Testis (tissue), 5 donors: ENCODE measurements at places on chromosomes 2 and 18. TPM values are rescaled to one million over a fixed set of nuclear protein-coding genes. Genes with fewer than 3 reads are reported as not detected.

DNA sequence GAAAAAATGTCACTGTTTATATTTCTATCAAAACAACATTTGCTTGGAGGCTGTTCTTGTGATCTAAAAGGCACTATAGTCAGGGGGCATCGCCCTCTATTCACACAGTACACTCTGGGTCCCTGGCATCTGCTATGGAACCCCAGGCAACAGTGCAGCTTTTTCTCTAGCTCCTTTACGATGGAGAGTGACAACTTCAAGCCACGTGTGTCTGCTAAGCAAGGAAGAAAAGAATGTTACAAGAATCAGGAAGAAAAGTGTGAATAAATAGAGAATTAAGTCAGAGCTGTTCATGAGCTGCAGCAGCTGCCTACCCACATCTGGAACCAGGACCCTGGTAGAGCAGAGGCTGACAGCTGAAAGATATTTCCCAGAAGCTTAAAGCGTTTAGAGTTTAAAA is 11.2 kb downstream of the RND3 start:
- DNase-seq = no peak
- no peak overlapping the region for H3K27ac ChIP-seq
- H3K36me3 ChIP-seq = no peaks in the 10 kb centered on the region
- H3K27me3 ChIP-seq = no peaks in the 10 kb centered on the region
- no peak overlapping the region for H3K4me3 ChIP-seq

- peak overlapping the region; percentile 48 for H3K27ac ChIP-seq
- H3K27me3 ChIP-seq = no peaks in the 10 kb centered on the region
- H3K4me3 ChIP-seq = no peak overlapping the region
These were observed 86.6 kb upstream of the ZFP36L2 start for GRCh38 chr2:43312755-43313641.

DNA sequence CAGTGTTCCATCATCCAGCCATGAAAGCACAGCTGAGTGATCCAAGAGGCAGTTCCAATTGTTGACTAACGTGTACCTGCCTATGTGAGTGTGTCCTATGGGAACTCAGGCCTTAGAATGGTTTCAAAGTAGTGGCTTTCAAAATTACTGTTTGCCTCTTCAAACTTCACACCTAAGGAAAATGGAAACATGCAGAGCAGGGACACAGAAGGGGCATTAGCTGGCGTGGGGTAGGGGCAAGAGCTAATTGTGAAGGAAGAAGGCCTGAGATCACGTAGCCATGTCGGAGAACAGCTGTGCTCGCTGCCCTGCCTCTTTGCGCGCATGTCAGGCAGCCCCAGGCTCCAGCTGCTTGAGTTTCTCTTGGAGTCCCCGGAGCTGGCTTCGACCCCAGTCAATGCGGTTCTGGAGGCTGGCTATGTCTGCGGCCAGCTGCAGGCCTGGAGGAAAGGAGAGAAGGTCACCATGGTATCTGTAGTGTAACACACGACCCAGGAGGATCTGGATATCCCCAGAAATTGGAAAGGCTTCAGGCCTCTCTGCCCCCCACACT is 3.8 kb upstream of the IMP4 start:
- H3K27me3 ChIP-seq = no peaks in the 10 kb centered on the region
- peaks cover 13% of the 10 kb centered on the region for H3K4me1 ChIP-seq
- no peak overlapping the region for H3K4me3 ChIP-seq
- no peak overlapping the region for H3K27ac ChIP-seq

- H3K4me1 ChIP-seq = peaks cover 4% of the 10 kb centered on the region
- no peaks in the 10 kb centered on the region for H3K27me3 ChIP-seq
- H3K4me3 ChIP-seq = no peak overlapping the region
- H3K27ac ChIP-seq = no peak overlapping the region
These were observed 41.8 kb upstream of the NAB1 start for GRCh38 chr2:190607014-190607597.

DNA sequence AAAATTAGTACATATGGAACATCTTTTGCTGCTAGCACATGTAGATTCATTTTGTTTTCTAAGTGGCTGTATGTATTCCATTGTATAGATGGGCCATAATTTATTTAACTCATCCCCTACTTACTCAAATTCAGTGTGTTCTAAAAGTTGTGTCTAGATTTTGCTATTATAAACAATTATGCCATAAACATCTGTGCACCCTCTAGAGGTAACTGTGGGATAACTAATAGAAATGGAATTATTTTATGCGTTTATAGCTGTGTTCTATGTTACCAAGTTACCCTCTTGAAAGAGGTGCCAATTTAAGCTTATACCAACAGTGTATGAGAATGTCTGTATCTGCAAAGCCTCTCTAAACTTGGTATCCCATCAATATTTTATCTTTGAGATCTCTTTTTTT is 100.4 kb downstream of the MMADHC start:
- H3K36me3 ChIP-seq = no peaks in the 10 kb centered on the region
- no peak for DNase-seq
- H3K27me3 ChIP-seq = no peaks in the 10 kb centered on the region
- H3K4me1 ChIP-seq = no peaks in the 10 kb centered on the region

GRCh38 chr2:31286961-31287550 is 53.1 kb downstream of the EHD3 start:
- DNase-seq = no peak
- no peaks in the 10 kb centered on the region for H3K27me3 ChIP-seq
- H3K36me3 ChIP-seq = no peaks in the 10 kb centered on the region
- no peak overlapping the region for H3K27ac ChIP-seq

- DNase-seq = no peak
- H3K4me3 ChIP-seq = no peak overlapping the region
- H3K36me3 ChIP-seq = no peaks in the 10 kb centered on the region
- H3K4me1 ChIP-seq = no peaks in the 10 kb centered on the region
These were observed 52.3 kb downstream of the DIS3L2 start for GRCh38 chr2:232013701-232014353.

DNA sequence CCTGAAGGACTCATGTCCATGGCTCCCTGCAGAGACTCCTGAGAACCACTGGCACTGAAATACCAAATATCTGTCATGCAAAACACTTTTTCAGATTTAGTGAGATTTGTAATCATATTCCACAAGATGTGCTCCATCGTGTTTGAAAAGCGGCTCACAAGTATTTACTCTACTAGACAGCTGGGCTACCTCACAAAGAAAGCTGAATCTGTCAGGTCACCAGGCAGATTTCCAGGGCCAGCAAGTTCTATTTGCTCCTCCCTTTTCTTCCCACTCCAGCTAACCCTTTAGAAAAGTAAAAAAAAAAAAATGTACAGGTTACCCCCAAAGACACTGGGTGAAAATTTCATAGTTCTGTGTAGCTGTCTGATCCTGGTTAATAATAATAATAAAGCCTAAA is 22.9 kb downstream of the WIPF1 start:
- no peak for DNase-seq
- H3K27ac ChIP-seq = no peak overlapping the region
- no peaks in the 10 kb centered on the region for H3K36me3 ChIP-seq

DNA sequence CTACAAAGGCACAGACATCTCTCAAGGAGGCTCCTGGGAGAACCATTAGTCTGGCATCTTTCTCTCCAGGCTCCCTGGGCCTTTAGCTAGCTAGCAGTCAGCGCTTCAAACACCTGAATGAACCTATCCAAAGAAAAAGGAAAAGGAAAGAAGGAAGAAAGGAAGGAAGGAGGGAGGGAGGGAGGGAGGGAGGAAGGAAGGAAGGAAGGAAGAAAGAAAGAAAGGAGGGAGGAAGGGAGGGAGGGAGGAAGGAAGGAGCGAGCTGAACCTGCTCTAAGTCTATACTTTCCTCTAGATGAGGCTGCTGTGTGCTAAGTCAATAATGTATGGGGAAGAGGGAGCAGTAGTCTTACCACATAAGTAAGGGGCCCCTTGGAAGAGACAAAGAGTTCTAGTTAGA is 5.1 kb upstream of the BCL11A start:
- no peak for DNase-seq
- no peak overlapping the region for H3K4me3 ChIP-seq
- H3K27ac ChIP-seq = no peak overlapping the region
- H3K27me3 ChIP-seq = no peaks in the 10 kb centered on the region

- no peak for DNase-seq
- no peak overlapping the region for H3K4me3 ChIP-seq
- no peaks in the 10 kb centered on the region for H3K36me3 ChIP-seq
These were observed 10.9 kb upstream of the DLX2 start for GRCh38 chr2:172113617-172114016.

DNA sequence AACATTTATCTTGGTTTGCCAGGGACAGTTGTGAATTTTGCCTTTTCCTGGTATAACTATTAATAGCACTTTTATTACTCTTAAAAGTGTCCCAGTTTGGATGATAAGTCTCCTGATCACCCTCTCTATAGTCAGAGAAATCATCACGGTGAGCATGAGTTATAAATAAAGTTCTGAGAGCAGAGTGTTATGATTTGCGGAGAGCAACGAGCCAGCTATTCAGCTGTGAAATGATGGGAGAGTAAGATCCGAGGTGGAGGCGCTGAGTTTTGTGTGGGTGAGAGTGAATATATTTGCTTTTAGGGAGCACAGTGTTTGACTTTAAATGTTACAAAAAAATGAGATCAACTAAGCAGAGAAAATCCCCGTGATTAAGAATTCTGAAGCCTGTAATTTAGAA is 179.6 kb downstream of the DSC3 start:
- no peak overlapping the region for H3K4me3 ChIP-seq
- H3K27me3 ChIP-seq = no peaks in the 10 kb centered on the region
- no peak for DNase-seq

GRCh38 chr2:151289972-151290866 is 751 bp upstream of the NMI start:
- H3K27me3 ChIP-seq = no peaks in the 10 kb centered on the region
- H3K4me3 ChIP-seq = peak overlapping the region; percentile 90
- H3K4me1 ChIP-seq = peaks cover 4% of the 10 kb centered on the region
- no peaks in the 10 kb centered on the region for H3K36me3 ChIP-seq

GRCh38 chr2:15092691-15093090 is 460.2 kb downstream of the LRATD1 start:
- H3K27ac ChIP-seq = no peak overlapping the region
- H3K4me1 ChIP-seq = no peaks in the 10 kb centered on the region
- no peak overlapping the region for H3K4me3 ChIP-seq
- no peak for DNase-seq

GRCh38 chr2:229980431-229981184 is 58.3 kb downstream of the FBXO36 start:
- DNase-seq = peak; percentile 54
- no peak overlapping the region for H3K27ac ChIP-seq
- no peak overlapping the region for H3K4me3 ChIP-seq

GRCh38 chr2:12300019-12300602 is 416.6 kb upstream of the TRIB2 start:
- no peaks in the 10 kb centered on the region for H3K27me3 ChIP-seq
- no peak overlapping the region for H3K27ac ChIP-seq
- H3K4me1 ChIP-seq = no peaks in the 10 kb centered on the region

- H3K4me3 ChIP-seq = no peak overlapping the region
- peaks cover 4% of the 10 kb centered on the region for H3K4me1 ChIP-seq
- no peaks in the 10 kb centered on the region for H3K36me3 ChIP-seq
- H3K27me3 ChIP-seq = no peaks in the 10 kb centered on the region
- H3K27ac ChIP-seq = no peak overlapping the region
These were observed 11.9 kb upstream of the PRSS56 start for GRCh38 chr2:232508251-232508650.

DNA sequence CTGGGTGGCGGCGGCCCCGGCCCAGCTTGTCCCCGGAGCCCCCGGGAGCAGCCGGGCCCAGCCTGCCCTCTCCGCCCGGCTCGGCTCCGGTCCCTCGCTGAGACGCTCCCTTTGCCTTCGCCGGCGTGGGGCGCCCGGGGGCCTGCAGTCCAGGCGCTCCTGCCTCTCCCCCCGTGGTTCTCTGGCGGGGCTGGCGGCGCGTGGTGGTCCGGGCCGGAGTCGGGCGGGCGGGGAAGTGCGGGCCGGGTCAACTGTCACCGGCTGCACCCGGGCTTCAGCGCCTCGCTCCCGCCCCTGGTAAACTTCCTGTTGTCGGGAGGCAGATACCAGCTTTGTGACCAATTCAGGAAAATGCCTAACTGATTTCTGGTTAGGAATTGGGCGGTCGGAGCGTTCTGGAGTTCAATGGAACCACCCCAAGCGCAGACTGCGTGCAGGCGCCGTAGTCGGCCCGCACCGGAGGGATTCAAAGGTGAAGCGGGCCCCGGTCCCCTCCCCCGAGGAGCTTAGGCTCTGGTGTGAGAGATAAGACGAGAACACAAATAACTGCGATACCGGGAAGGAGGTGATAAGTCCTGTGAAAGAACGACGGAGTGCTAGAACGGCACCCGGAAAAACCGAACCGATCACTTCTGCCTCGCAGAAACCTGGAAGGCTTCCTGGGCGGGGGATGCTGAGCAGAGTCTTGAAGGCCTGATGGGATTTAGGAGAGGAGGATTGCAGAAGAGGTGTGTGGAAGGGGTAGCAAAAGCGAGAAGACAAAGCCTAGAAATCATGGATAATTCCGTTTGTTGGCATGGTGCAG is 891 bp downstream of the CAB39 start:
- peaks cover 11% of the 10 kb centered on the region for H3K4me1 ChIP-seq
- H3K4me3 ChIP-seq = peak overlapping the region; percentile 98
- H3K27me3 ChIP-seq = no peaks in the 10 kb centered on the region
- peak; percentile 40 for DNase-seq
- H3K36me3 ChIP-seq = no peaks in the 10 kb centered on the region

- no peak overlapping the region for H3K4me3 ChIP-seq
- no peak overlapping the region for H3K27ac ChIP-seq
- H3K27me3 ChIP-seq = no peaks in the 10 kb centered on the region
- no peaks in the 10 kb centered on the region for H3K4me1 ChIP-seq
- no peak for DNase-seq
These were observed 15.5 kb downstream of the DUSP19 start for GRCh38 chr2:183093857-183094657.

DNA sequence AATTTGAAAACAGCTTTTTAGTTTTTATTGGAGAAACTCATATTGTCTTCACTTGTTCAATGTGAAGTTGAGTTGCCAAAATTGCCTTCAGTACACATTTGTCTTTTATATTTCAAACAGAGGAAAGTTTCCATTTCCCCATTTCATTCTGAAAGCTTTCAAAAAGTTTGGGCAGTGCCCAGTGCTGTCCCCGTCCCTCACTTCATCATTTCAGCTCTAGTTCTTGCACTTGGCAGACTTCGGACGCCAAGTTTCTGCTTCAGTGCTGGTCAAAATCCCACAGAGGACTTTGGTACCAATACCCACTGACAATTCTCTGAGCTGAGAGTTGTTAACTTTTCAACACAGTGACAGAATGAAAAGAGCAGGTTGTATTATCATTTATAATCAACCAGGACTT is 43.4 kb upstream of the AQP4 start:
- H3K4me3 ChIP-seq = no peak overlapping the region
- no peaks in the 10 kb centered on the region for H3K36me3 ChIP-seq
- H3K27ac ChIP-seq = no peak overlapping the region
- H3K27me3 ChIP-seq = no peaks in the 10 kb centered on the region
- DNase-seq = no peak
- peaks cover 6% of the 10 kb centered on the region for H3K4me1 ChIP-seq

DNA sequence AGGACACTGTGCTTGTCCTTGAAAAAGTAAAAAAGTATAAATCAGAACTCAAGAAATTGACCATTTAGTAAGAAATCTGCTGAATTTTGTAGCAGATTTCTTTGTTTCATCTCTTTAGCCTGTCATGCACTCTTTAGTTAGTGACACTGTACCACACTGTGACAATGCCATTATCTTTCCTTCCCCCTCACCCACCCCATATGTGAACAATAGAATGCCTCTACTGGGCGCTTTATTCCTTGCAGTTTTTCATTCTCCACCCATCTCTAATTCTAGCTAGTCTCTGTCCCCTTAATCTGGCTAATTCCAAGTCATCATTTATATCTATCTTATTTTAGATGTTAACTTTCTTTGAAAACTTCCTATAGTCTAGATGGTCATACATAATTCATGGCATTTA is 241.0 kb downstream of the LRP1B start:
- no peak overlapping the region for H3K27ac ChIP-seq
- DNase-seq = no peak
- H3K36me3 ChIP-seq = no peaks in the 10 kb centered on the region
- H3K27me3 ChIP-seq = no peaks in the 10 kb centered on the region
- no peak overlapping the region for H3K4me3 ChIP-seq

The PAX3 gene
- 4.8 TPM for total RNA-seq

The FBXO48 gene
- 1.2 TPM for total RNA-seq

The CYP1B1 gene
- 36.9 TPM for total RNA-seq

The FAM210A gene
- total RNA-seq = 24.5 TPM

The AQP12B gene
- total RNA-seq = not detected
